CD4-positive, alpha-beta memory T cell (primary cell): ENCODE measurements at places on chromosomes 4 and X. TPM values are rescaled to one million over a fixed set of nuclear protein-coding genes. Genes with fewer than 3 reads are reported as not detected.

Gene CSAG2
- total RNA-seq: not detected

Gene MAGEA1
- not detected for total RNA-seq

Gene GAB1
- 0.26 TPM for total RNA-seq

Gene SPANXN3
- not detected for total RNA-seq

Gene MAGEA9B
- not detected for total RNA-seq

Gene GRK4
- total RNA-seq: 2.8 TPM

Gene TAF7L
- total RNA-seq: not detected

Gene NALF2
- total RNA-seq: not detected

Gene KLF3
- total RNA-seq: 119 TPM

Gene PTTG2
- total RNA-seq: 1.5 TPM

Gene HSFX4
- total RNA-seq: not detected

Gene PROM1
- total RNA-seq: not detected

Gene CXCR3
- 28.5 TPM for total RNA-seq

Gene FGF2
- not detected for total RNA-seq

Gene FAM9C
- not detected for total RNA-seq

Gene SPANXN2
- total RNA-seq: not detected

Gene UGT2B7
- total RNA-seq: not detected

Gene GAGE12H
- total RNA-seq: not detected

Gene DOK7
- total RNA-seq: not detected

Gene DAPP1
- total RNA-seq: 23.0 TPM

Gene SYTL5
- total RNA-seq: not detected

Gene SOWAHB
- total RNA-seq: not detected

Gene XPNPEP2
- 0.32 TPM for total RNA-seq

Gene PRDM5
- 0.84 TPM for total RNA-seq

Gene NRK
- total RNA-seq: not detected

Gene GAR1
- 13.7 TPM for total RNA-seq
